ENCODE measurements at places on chromosomes 4 and X.

GRCh38 chrX:73562458-73562857 is 539 bp upstream of the CHIC1 start:
- DNase-seq: no peak

DNA sequence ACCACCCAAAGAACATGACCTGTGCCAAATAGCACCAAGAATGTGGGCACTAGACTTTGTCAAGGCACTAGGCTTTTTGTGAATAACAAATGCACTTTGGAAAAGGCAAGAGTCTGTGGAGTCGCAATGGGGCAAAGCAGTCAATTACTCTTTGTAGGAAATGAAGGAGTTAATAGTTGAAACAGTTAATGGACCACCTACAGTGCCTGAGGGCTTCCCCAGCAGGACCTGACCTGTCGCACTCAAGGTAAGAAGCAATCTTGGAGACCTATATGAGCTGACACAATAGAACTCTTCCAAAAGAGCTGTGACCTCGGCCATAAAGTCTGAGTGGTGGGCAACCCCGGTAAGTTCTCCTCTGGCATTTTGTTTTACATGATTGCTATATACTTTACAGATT is 49.2 kb upstream of the CAPN6 start:
- DNase-seq: no peak

- DNase-seq: no peak
These were observed 135.6 kb upstream of the MAD2L1 start for GRCh38 chr4:120202222-120202621.

GRCh38 chrX:115192244-115192700 is 3.1 kb downstream of the RBMXL3 start:
- DNase-seq: no peak

GRCh38 chr4:7620086-7620813 is 185.5 kb upstream of the PSAPL1 start:
- DNase-seq: no peak

- DNase-seq: no peak
These were observed 1389.4 kb downstream of the C4orf33 start for GRCh38 chr4:130485371-130485770.

GRCh38 chr4:36286481-36286871 is 5.1 kb downstream of the DTHD1 start:
- DNase-seq: no peak

DNA sequence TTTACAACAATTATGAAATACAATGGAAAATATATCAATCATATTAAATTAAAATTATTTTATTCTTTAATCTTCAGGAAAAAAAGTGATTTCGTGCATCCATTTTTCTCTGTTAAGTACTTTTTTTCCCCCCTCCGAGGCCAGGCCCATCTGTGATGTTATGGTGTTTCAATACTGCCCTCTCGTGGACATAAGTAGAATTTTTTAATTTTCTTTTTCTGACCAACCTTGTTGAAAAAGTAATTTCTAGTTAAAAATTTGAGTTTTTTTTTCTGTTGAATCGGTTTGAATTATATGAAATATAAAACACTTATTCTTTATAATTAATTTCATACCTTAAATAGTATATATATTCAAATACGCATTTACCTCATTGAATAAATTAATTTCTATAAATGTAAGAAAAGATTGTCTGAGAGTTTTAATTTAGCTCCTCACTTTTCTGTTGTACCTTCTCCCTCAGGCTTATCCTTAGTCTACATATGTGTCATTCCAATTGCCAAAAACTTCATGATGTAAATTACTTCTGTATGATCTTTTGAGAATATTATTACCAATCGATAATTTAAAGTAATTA is 175.8 kb upstream of the TECRL start:
- no peak for DNase-seq

GRCh38 chrX:150357790-150358189 is 5.3 kb upstream of the MAMLD1 start:
- DNase-seq: no peak

- no peak for DNase-seq
These were observed 113.0 kb upstream of the TLR3 start for GRCh38 chr4:185955826-185956543.

- no peak for DNase-seq
These were observed 38.2 kb downstream of the AFF1 start for GRCh38 chr4:86972997-86973396.

DNA sequence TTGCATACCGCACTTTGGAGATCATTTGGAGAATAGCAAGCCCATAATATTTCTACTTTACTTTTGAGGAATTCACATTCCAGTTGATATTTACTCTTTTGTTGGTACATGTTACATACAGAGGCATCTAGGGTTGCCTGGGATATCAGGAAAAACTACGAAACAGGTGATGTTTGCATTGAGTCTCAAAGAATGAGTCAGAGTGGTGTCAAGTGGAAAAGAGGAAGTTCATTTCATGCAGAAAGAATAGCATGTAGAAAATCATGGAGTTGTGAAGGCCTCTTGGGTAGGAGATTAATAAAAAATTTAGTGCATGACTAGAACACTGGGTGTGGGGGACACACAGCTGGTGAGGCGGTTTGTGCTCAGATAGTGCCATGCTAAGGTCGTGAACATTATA is 33.5 kb upstream of the ELOVL6 start:
- DNase-seq: no peak

DNA sequence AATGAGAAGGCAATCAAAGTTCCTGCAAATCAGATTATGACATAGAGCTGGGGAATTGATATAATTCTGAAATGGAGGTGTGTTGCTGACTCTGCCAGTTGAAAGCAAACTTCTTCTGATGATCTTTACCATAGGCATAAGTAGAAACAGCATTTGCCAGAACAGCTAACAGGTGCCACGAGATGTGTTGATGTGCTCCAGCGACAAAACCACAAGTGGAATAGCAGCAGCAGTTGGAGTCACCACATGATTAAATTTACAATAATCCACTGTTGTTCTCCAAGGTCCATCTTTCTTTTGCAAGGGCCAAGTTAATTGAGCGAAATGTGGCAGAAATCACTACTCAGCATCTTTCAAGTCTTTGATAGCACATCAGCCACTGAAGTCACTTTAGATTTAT is 3.7 kb upstream of the OSTC start:
- DNase-seq: no peak

DNA sequence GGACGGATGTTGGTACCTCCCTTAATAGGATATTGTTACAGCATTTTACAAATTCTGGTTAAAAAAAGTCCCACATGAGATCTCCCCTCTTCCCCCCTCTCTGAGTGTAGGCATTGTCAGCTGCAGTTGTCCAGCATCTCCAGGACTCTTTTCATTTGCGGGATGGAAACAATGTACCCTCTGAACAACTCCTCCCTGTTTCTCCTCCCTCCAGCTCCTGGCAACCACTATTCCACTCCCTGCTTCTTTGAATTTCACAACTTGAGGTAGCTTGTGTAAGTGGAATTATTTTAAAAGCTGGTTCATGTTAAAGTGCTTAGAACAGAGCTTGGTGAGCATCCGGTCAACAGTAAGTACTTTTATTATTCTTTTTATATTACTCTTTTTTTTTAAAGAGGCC is 69.8 kb downstream of the TBL1X start:
- no peak for DNase-seq
